ENCODE measurements at places on chromosomes 7 and 10.

GRCh38 chr7:136027160-136027559 is 50.0 kb upstream of the MTPN start:
- DNase-seq: no peak

- no peak for DNase-seq
Observed at GRCh38 chr7:127396184-127396583, 3.7 kb upstream of the ZNF800 start.

GRCh38 chr10:112585960-112586359 is 138.9 kb downstream of the VTI1A start:
- DNase-seq: no peak

GRCh38 chr10:44008917-44009709 is 360.4 kb upstream of the ZNF32 start:
- DNase-seq: no peak

DNA sequence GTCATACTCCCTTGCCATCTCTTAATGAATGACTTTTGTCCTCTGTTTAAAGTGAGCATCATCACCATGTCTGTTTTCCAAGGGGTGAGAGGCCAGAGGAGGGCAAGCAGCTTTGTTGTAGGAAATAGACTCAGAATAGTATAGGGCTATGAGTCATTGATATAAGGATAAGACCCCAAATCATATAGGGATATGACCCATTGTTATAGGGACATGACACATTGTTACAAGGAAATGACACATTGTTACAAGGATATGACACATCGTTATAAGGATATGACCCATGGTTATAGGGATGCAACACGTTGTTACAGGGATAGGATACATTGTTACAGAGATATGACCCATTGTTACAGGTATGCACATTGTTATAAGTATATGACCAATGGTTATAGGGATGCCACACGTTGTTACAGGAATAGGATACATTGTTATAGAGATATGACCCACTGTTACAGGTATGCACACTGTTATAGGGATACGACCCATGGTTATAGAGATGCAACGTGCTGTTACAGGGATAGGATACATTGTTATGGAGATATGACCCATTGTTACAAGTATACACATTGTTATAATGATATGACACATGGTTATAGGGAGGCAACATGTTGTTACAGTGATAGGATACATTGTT is 311.1 kb upstream of the ADARB2 start:
- no peak for DNase-seq
